NCI-H524 (cell line): ENCODE measurements at places on chromosomes 12 and 14.

- DNase-seq = no peak
Observed at GRCh38 chr12:64742416-64742815, 16.8 kb downstream of the GNS start.

- no peak for DNase-seq
Observed at GRCh38 chr14:22521449-22522239, 67.4 kb downstream of the DAD1 start.

DNA sequence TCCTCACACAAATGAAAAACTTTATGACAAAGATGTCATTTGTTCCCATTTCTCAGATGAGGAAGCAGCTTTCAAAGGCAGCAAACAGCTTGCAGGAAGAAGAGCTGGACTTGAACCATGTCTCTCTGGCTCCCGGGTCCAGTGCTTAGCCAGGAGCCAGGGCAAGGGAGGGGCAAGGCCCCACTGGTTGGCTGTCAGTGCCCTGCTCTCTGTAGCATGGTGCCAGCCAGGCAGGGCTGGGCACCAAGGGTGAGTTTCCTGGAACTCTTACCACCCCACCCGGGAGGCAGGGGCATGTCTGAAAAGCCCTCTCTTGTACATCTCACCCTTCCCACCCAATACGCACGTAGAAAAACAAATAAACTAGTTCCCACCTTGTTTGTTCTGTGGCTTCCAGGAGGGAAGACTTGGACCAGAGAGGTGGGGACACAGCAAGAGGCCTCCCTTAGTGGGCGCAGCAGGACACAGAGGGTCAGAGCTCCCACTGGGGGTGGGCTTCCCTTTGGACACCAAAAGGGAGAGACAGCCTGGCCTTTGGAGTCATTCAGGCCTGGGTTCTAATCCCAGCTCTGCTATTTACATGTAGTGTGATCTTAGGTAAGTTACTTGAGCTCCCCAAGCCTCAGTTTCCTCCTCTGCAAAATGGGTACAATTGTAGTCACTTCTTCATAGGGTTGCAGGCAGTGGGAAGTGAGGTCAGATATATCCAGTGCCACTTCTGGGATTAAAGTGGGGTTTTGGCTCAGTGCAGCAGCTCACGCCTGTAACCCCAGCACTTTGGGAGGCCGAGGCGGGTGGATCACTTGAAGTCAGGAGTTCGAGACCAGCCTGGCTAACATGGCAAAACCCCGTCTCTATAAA, 17.2 kb downstream of the TRPV4 start:
- DNase-seq = no peak

- DNase-seq = no peak
Observed at GRCh38 chr12:77337362-77337761, 272.0 kb upstream of the E2F7 start.

DNA sequence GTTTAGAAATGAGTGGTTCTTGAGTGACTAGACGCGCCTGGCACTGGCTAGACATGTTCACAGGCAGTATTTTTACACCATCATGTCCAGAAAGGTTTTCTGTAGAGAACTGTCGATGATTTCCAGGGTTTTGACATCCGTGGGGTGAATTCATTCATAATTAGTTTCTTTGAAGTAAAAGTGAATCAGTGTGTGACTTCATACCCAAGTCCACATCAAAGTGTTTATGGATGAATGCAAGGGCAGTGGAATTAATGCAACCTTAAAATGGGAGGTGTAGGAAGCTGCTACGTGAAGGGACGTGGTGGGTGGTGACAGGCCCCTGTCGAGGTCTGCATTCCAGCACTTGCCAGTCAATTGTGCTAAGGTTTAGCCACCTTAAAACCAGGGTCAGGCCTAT, 38.4 kb upstream of the ELK3 start:
- DNase-seq = no peak

GRCh38 chr12:69991690-69992288, 166.8 kb downstream of the MYRFL start:
- DNase-seq = no peak

- DNase-seq = no peak
Observed at GRCh38 chr14:32608857-32609256, 279.8 kb downstream of the AKAP6 start.

DNA sequence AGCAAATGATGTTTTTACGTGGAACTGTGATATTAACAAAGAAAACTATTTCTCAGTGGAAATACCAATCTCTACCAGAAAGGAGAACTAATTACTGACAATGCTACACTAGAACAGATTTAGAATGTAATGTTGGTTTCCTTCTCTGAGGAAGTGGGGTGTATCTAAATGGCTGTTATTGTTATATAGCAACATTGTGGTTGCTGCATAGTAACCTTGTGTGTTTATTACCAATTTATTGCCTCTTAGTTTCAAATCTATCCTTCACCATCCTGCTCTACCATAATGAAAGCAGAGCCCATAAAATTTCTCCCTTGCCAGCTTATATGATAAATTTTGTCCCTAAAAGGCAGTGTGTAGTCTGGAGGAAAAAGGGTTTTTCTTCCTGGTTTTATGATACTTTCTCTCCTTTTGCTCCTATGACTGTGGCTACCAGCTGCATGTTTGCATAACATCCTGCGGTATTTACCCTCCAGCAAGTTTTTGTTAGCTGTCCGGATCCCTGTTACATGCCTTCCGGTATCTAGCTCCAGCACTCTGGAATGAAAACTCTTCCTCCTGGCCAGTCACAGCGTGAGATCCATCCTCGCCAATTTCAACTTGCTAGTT, 5.7 kb upstream of the KLRK1 start:
- DNase-seq = no peak

DNA sequence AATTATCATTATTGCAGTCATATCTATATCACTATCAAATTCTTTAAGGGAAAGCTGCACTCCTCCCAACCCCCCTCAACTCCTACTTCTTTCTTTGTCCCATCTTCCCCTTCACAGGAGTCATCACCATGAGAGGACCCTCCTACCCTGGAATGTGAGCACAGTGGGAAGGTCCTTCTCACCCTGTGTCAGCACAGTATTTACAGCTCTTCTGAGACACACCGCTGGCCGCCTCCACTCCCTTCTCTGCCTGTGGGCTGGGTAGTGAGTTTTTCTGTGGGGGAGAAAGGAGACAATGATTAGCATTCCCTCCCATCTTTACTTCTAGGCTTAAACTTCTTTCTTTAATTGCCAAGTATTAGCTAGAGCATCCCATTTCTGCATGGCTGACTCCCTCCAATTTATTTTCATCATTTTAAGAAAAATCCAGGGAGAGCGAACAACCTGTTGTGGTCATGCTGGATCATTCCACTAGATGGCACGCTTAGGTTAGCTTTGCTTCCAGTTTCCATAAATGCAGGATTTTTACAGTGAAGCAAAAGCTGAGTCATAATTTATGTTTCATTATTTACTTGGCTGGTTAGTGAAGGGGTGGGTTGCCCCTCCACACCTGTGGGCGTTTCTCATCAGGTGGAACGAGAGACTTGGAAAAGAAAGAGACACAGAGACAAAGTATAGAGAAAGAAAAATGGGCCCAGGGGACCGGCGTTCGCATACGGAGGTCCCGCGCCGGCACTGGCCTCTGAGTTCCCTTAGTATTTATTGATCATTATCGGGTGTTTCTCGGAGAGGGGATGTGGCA, 188.5 kb downstream of the ALX1 start:
- DNase-seq = no peak

- DNase-seq = peak; percentile 26
Observed at GRCh38 chr12:116043659-116044535, 233.6 kb downstream of the MED13L start.

GRCh38 chr14:21097636-21098075, 799 bp downstream of the ZNF219 start:
- DNase-seq = no peak

GRCh38 chr12:94571556-94571955, 78.8 kb downstream of the TMCC3 start:
- DNase-seq = no peak

DNA sequence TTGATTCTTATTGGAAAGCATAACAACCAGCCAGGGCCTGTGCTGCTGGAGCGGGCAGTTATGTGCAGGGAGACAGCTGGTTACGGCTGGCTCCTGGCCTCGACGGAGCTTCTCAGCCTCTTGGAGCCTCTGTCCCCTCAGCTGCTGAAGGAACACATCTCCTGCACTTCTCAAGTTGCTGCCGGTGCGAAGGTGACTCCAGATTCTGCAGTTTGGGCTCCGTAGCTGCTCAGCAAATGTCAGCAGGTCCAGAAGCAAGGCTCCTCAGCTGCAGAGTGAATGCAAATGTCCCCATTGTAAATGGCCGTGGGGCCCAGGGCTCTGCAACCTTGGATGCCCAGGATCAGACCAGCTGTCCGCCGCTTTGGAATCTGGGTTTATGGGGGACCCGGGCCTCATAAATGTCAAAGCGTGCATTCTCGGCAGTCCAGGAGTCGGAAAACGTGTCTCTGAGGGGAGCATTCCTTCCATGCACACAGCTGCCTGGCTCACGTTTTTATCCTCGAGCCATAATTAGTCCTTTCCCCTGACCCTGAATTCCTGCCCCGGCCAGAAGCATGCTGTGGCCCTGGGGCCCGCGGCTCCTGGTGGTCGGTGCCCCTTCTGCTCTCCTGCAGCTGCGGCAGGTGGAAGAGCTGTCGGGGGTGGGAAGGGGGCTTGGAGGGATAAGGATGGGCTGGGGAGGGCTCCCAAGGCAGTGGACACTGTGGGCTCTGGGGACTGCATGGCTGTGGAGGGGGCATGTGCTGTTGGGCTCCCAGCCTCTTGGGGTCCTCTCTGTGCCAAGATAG, 106.0 kb downstream of the KIF26A start:
- DNase-seq = no peak

DNA sequence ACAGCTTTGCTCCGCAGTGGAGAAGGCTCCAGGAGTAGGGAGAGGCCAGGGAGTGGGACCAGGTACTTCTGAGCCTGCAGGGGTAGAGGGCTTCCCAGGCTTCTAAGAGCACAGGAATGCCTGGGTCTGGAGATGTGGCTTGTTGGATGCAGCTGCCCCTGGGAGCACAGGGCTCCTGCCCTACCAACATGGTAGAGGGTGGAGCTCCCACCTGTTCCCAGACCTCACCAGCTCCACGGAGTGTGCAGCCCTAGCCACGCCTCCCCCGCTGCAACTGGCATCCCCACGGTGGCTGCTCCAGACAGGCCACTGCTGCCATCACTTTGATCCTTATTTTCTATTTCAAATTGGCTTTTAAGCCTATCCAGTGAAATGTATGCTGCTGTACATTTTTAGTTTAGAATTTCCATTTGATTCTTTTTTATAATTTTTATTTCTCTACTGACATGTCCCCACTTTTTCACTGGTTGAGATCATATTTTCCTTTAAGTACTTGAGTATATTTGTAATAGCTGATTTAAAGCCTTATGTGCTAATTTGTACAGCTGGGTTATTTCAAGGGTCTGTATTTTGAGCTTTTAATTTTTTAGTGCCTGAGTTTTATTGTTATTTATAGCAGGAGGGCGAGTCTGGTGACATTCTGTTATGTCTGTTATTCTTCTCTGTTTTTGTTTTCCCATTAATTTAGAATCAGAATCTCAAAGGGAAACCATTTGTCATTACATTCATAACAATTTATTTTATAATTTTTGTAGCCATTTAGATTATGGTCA, 78.0 kb downstream of the DERA start:
- no peak for DNase-seq

DNA sequence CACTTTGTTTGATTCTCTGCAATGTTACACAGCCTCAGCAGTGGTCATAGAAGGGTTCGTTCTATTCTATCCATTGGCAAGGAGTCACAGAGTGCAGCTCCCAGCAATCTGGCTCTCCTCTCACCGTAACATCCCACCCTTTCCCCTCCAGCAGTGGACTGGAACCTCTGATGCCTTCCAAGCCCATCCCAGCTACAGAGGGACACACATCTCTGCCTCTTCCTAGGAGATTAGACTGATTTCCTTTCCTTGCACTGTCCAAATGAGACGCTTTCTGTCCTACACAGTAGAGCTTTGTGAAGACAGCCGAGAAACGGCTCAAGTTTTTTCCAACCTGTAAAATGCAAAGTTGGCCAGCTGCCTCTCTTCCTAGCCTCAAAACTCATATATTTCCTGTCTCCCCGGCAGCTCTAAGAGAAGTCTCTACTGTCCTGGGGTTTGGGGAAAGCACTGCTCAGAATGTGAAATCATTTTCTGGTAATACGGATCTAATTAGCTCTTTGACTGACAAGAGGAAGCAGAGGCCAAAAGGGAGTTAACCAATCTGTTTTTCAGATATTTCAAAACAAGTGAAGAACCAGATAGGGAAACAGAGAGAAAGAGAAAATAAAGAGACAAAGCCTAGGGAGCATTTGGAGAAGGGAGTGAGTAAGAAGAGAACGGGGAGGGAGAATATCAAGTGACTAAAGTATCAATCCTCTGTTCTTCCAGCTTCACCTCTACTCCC, 516 bp downstream of the NINJ2 start:
- DNase-seq = no peak

GRCh38 chr12:3775385-3776035, 22.6 kb upstream of the CRACR2A start:
- no peak for DNase-seq

- DNase-seq = no peak
Observed at GRCh38 chr12:57104292-57104910, 6.8 kb downstream of the STAT6 start.

DNA sequence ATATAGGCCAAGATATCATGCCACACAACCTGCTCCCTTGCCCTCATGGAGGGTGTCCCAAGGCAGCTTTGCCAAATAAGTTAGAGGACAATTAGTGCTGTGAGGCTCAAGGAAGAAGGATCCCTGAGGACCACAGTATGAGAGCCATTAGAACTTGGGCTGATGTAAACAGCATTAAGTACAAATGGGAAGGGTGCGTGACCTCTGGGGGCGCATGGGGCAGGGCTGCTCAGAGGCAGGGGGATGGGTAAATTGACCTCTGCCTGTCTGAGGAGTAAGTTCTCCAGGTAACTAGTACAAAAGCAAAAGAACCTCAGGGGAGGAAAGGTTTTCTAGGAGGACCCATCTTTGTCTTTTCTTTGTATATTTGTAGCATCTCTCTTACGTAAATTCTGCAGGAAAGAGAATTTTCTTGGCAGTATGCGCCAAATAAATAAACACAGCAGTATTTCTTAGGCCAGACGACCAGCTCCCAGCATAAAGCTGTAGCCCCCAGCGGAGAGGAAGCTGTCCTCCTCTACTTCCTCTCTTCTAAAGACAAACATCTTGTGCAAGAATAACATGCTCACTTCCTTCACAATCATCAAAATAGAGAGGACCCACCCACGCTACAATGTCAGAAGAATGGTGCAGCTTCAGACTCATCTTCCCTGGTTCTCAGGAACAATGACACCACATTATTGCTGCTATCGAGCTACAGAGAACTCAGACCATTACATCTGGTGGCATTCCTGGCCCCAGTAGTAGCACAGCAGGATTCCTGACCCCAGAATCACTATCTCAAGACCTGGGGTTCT, 16.4 kb upstream of the VWF start:
- no peak for DNase-seq

DNA sequence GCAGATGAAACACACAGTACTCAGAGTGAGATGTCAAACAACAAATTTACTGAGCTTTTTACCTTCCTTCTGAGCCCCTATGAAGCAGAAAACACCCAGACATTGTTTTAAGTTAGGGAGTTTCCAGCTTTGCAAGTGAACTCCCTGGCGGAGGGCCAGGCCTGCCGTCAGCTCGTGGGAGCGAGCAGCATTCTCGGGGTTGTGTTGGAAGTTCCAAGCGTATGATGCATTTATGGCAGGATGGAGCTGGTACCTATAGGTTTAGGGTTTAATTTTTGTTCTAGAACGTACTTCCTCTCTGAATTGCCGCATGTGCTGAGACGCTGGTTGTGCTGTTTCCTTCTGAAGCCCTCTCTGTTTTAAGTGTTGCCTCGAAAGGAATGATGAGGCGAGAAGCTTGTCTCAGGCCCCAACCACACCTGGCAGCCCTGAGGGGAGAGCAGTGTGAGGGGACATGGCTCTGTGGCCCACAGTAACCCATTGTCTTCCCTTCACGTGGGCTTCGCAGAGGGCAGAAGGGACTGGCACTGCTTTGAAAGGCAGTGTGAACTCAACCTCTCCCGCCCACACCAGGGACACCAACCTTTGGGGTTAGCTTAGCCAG, 76.6 kb downstream of the SSPN start:
- no peak for DNase-seq
